ENCODE measurements at places on chromosomes 2 and 18.

GRCh38 chr2:127525691-127526131, 578 bp downstream of the IWS1 start:
- peak; percentile 65 for DNase-seq

DNA sequence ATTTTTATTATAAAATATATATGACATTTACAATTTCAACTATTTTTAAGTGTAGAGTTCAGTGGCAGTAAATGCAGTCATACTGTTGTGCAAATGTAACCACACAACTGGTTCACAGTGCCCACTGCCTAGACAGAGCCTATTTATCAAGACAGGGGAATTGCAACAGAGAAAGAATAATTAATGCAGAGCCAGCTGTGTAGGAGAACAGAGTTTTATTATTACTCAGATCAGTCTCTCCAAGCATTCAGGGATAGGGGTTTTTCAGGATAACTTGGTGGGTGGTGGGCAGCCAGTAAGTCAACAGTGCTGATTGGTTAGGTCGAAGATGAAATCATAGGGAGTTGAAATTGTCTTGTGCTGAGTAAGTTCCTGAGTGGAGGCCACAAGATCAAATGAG, 200.3 kb downstream of the NYAP2 start:
- no peak for DNase-seq

DNA sequence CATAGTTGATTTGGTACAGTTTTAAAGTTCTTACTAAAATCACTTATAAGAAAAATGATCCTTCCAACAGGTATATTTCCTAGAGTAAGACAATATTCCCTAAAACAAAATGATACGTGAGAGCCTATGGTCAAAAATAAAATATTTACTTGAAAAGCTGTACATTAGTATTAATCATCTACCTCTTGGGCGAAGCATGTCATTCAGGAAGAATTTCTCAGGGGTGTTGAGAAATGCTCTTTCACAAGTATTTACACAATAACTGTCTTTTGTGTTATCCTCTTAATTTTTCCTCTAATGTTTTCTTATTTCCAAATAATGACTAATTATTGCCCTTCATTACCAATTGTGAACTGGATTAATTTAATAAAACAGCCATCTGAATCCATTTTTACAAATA, 466.3 kb downstream of the SATB2 start:
- no peak for DNase-seq

GRCh38 chr2:119574108-119574815, 30.0 kb downstream of the CFAP221 start:
- no peak for DNase-seq

DNA sequence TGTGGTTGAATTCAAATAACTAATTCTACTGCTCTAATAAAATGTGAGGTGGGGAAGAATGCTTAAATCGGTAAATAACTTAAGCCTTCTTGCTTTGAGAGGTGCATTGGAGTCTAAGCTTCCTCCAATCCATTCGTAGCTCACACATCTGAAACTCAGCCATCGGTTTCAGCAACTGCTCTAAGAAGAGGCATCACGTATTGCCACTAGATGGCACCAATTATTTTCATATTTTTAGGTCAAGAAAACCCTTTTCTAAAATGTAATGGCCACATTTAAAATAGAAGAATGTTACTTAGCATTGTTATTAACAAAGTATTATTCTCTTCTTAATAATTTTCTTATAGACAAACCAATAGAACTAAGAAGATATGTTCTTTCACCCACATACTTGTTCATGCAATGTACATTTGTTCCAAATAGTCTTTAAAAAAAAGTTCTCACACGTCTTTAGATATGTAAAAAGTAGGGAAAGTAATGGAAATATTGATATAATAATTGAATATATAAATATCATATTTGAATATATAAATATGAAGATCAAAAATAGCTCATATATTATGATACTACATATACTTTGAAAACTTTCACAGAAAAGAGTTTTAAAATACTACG, 229.8 kb downstream of the CCDC178 start:
- peak; percentile 57 for DNase-seq

DNA sequence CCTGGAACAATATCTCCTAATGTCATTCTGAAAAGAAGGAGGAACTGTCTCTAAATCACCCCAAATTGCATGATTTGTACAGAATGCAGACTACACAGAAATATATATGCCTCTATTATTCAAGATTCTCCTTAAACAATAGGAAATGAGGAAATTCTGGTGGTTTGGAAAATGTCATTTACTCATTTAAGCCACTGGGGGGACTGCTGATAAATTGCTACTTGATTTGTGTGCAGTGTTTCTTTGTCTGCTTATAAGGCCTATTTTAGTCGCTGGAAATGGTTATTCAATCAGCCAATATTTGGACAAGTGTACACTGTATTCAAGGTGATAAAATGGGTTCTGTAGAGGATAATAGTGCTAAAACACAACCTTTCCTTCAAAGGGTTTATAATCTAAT, 801.9 kb upstream of the CELF4 start:
- DNase-seq = no peak

GRCh38 chr2:72222829-72223564, 75.3 kb upstream of the CYP26B1 start:
- peak; percentile 27 for DNase-seq

DNA sequence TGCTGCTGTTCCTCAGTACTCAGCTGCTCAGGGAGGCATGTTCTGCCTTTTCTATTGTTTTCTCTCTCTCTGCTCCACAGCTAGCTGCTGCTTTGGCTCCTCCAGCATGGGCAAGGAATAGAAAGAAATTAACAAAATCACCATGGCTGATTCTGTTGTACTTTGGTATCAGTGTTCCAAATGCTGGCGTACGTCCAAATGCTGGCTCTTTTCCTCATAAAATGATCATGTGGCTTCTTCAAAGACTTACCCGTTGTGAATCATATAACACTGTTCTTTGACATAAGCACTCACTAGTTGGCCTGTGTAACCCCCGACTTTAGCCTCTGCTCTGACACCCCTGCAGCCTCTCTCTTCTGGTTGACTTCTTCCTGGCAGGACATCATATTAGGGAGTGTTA, 547.6 kb downstream of the CPS1 start:
- no peak for DNase-seq

- no peak for DNase-seq
Observed at GRCh38 chr2:120501591-120501990, 155.7 kb downstream of the INHBB start.
